ENCODE measurements at places on chromosomes 16 and 17. TPM values are rescaled to one million over a fixed set of nuclear protein-coding genes. Genes with fewer than 3 reads are reported as not detected.

DNA sequence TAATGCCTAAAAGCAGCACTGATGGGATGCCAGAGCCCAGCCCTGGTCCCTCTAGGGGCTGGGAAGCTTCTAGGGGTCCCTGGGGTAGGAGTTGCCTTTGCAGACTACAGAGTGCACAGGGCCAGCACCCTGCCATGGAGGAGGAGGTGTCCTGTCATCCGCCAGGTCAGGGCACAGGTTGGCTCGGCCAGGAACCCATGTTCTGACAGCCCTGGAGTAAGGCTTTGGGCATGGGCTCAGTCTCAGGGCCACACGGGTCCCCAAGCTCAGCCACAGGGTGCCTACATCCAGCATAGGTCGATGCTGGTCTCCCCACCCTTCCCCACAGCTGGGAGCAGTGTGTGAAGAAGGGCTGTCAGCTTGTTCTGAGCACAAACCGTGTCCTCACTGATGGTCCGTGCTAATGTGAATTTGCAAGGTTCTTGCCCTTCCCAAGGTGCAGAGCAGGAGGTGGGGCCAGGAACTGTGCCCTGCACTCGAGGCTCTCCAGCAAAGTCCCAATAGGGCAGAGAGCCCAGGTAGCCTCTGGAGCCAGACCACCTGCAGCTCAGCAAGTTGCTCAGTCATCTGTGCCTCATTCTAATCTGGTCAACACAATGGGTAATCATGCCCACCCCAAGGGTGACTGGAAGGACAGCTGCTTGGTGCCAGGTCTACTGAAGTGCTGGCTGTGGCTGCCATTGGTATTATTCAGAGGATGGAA is 72.8 kb downstream of the AMFR start:
- no peak for DNase-seq

Gene SAMD14
- polyA plus RNA-seq = 19.7 TPM

- no peak for DNase-seq
Observed at GRCh38 chr16:69787883-69788282, 25.8 kb downstream of the WWP2 start.

DNA sequence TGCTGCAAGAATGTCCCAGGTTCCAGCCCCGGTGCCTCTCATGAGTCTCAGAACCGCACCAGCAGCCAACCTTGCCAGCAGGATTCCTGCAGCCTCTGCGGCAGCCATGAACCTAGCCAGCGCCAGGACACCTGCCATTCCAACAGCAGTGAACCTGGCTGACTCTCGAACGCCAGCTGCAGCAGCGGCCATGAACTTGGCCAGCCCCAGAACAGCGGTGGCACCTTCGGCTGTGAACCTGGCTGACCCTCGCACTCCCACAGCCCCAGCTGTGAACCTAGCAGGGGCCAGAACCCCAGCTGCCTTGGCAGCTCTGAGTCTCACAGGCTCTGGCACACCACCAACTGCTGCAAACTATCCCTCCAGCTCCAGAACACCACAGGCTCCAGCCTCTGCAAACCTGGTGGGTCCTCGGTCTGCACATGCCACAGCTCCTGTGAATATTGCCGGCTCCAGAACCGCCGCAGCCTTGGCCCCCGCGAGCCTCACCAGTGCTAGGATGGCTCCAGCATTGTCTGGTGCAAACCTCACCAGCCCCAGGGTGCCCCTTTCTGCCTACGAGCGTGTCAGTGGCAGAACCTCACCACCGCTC is 9.8 kb downstream of the ELOB start:
- no peak for DNase-seq

Gene SOST
- polyA plus RNA-seq = not detected
